ENCODE measurements at places on chromosomes 4 and X. TPM values are rescaled to one million over a fixed set of nuclear protein-coding genes. Genes with fewer than 3 reads are reported as not detected.

DNA sequence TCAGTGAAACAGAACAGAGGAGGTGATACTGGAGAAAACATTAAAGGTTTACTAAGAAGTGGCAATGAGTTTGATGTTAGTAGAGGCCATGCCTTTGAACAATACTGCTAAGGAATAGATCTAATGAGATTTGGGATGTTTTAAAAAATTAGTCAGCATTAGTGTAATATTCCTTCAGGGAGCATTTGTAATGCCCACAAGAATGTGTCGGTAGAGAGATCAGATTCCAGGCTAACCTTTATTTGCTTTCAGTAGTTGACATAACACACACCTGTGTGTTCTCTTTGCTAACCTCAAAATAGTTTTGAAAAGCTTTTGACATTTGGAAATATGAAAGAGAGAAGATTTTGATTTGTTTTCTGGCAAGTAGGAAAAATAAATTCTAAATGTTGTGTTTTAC, 328.8 kb downstream of the BMPR1B start:
- DNase-seq = no peak

The TMEM271 gene
- 3.6 TPM for total RNA-seq

GRCh38 chrX:103498786-103499185, 20.5 kb downstream of the RAB40A start:
- DNase-seq = no peak

The SOX3 gene
- total RNA-seq = not detected

The FOXR2 gene
- not detected for total RNA-seq

The ITGB1BP2 gene
- total RNA-seq = 0.78 TPM

- DNase-seq = no peak
Measured at GRCh38 chrX:136835761-136836160, 44.8 kb downstream of the RBMX start.

DNA sequence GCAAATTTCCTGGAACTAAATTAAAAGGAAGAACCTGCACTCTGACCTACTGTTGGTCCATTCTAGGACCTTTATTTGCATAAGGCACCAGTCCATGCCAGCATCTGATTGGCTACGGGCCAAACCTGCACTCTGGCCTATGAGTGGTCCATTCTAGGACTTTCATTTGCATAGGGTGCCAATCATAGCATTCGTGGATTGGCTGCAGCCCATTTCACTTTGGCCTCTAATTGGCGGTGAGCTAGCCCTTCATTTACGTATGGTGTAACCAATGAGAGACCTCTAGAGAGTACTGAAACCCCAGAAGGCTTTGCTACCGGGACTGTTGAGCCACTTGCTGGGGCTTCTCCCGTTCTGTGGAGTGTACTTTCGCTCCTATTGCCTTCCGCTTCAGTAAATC, 6.1 kb upstream of the RNF175 start:
- DNase-seq = no peak

The TRIM60 gene
- not detected for total RNA-seq

GRCh38 chr4:114562176-114562904, 36.3 kb upstream of the UGT8 start:
- DNase-seq = no peak

The ZNF518B gene
- total RNA-seq = 15.7 TPM

- no peak for DNase-seq
Measured at GRCh38 chr4:184165291-184165690, 52.4 kb downstream of the ENPP6 start.

The HCCS gene
- total RNA-seq = 10.9 TPM

- no peak for DNase-seq
Measured at GRCh38 chrX:38006291-38006690, at the start of gene SYTL5. SYTL5 (plus strand) TSS chrX:38006553; CDS start chrX:38033890, 27,337 bp downstream.

DNA sequence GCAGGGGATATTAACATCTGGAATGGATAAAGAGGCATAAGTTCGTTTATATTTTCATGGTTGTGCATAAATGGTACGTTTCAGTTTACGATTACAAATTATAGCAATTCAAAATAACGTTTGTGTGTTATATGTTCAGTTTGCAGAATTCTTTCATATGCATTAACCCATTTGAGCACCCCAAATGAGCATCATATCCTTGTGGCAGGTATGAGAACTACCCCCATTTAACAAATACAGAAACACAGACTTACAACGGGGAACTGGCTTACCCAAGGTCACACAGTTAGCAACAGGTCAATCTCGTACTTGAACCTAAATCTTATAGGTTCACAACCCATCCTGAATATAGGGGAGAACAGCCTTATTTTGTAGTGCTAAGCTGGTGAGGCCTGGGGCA, 33.1 kb downstream of the EDNRA start:
- no peak for DNase-seq

The TMEM255A gene
- 0.72 TPM for total RNA-seq

The ZNF157 gene
- not detected for total RNA-seq

- DNase-seq = no peak
Measured at GRCh38 chrX:119604766-119605463, 1.3 kb downstream of the NKRF start.

The BANK1 gene
- 0.81 TPM for total RNA-seq

The HPF1 gene
- 21.6 TPM for total RNA-seq

DNA sequence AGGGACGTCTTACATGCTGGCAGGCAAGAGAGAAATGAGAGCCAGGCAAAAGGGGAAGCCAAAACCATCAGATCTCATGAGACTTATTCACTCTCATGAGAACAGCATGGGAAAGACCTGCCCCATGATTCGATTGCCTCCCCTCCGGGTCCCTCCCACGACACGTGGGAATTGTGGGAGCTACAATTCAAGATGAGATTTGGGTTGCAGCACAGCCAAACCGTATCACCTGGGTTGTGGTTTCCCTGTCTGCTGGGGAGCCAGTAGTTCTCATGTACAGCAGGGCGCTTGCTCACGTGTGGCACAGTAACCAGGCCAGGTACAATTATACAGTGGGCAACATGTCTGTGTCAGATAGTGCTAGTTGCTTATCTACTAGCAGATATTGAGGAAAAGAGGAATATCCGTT, 11.1 kb upstream of the RS1 start:
- no peak for DNase-seq

GRCh38 chr4:28228561-28229491, 1368.2 kb downstream of the STIM2 start:
- DNase-seq = no peak

- no peak for DNase-seq
Measured at GRCh38 chrX:34632384-34632783, 24.7 kb downstream of the TMEM47 start.

GRCh38 chr4:52106191-52106590, 55.1 kb downstream of the SPATA18 start:
- no peak for DNase-seq

DNA sequence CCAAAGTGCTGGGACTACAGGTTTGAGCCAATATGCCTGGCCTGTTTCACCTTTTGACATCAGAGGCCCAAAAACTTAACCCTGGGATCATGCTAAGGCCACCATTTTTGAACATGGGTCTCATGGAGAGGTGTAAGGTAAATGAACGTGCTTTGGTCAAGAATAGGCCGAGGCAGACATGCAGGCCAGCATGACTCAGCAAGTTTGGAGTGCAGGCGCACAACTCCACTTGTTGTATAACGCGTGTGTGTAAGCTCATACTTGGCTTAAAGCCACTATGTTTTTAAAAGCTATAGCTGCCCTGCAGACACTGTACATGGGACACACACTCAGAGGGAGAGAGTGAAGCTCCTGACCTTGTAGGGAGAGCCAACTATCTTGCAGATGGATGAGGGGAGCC, 43.8 kb upstream of the HPSE start:
- DNase-seq = no peak

DNA sequence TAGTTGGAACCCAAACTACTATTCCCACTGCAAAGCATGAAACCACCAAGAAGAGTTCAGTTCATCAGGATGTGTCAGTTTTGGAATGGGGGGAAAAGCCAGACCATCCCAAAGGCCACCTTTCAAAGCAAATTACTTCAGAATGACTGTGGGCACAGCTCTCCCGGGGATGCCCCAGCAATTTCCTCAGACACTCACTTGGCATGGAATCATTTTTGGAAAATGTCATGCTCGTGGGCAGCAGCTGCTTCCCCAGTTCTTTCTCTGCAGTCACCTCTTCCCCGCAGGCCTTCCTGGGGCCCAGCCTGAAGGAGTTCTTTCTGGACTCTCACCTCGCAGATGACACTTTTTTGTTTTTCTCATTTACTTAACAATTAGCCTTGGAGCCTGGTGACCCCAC, 350.3 kb downstream of the NR3C2 start:
- no peak for DNase-seq

- DNase-seq = no peak
Measured at GRCh38 chr4:78665216-78665770, 110.9 kb upstream of the BMP2K start.

The SRPX2 gene
- total RNA-seq = 15.2 TPM

- DNase-seq = no peak
Measured at GRCh38 chrX:41472231-41472815, 25.2 kb downstream of the NYX start.

The FDCSP gene
- total RNA-seq = not detected

- peak; percentile 89 for DNase-seq
Measured at GRCh38 chr4:7103031-7103606, 35.3 kb upstream of the GRPEL1 start.

GRCh38 chr4:55604996-55605395, 13.0 kb upstream of the PDCL2 start:
- no peak for DNase-seq

DNA sequence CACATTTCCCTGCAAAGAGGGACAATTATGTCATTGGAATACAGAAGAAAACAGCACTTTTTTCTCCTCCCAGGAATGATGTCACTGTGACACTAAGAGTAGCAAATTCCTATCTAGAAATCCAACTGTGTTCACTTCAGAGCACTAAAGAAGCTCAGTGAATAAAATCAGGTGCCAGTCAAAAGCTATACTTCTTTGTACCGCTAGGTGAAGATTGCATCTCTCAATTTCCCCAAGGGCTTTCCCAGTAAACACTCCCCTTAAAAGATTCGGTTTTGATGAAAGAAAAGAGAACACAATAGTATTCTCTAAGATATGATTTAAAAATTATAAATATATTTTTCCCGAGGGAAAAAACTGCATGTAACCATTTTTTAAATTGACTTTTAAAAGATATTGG, 104.7 kb upstream of the MID1 start:
- no peak for DNase-seq

The CXCR3 gene
- total RNA-seq = not detected

The NOX1 gene
- total RNA-seq = not detected

- DNase-seq = no peak
Measured at GRCh38 chr4:138475116-138475515, 233.0 kb upstream of the SLC7A11 start.

The TEX13C gene
- total RNA-seq = not detected

GRCh38 chr4:122576261-122577188, 44.3 kb downstream of the IL21 start:
- DNase-seq = no peak

DNA sequence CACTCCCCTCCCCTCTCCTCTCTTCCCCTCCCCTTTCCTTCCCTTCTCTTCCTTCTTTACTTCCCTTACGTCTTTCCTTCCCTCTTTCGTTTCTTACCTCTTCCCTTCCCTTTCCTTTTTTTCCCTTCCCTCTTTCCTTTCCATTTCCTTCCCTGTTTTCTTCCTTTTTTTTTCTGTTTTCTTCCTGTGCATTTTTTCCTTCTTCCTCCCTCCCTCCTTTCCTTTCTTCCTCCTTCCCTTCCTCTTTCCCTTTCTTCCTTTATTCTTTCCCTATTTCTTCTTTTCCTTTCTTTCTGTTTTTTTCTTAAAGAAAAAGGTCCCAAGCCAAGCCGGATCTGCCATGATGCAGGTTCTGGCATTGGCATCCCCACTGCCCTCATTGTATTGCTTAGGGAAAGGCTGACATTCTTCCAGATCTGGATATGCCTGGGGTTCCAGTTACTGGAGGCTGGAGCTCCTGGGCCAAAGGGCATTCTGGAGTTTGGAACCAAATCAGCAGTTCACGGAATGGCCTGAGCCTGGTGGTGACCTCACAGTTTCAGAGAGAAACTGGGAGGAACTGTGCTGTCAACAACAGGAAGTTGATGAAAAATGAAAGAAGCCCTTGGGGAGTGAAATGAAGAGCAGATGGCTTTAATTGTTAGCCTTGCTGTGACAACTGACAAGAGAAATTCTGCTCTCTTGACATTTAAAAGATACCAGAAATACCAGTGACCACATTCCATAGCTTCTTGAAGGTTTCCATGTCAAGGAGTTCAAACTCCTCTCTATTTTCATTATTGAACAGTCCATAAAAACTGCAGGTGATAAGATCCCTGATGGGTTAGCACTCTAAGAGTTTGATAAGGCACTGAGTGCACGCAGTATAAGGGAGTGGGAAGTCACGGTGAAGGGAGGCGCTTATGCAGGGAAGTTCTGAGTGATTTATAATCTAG, 622.1 kb downstream of the SPRY1 start:
- peak; percentile 78 for DNase-seq

Data from suprapubic skin (tissue), 4 donors.